ENCODE measurements at places on chromosomes 5 and 9.

DNA sequence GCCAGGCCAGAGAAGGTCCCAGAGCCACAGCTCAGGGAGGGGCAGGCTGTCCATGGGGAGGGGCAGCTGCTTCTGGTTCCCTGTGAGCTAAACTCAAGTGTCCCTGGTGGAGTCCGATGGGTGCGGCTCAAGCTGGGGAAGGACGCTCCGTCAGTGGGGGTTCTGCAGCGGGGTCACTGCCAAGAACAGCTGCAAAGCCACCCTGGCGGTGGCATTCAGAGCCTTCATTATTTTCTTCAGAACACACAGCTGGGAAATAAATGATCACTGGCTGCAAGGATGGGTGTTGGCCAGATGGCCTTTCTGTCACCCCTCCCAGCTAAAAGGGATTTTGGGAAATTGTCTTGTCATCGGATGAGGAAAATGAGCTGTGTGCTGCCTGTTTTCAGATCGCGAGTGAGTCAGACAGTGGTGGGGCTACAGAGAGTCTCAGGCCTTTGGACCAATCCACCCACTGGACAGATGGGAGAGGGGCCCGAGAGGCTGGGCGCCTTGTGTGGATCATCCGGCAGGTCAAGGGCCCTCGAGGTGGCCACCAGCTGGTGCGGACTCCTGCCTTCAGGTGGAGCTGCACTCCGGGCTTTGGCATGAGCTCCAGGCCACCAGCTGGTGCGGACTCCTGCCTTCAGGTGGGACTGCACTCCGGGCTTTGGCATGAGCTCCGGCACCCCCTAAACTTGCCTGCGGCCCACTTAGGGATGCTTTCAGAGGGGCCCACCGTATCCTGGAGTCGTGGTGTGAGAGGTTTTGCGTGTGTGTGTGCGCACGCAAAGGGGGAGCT lies 17.9 kb upstream of the GFPT2 start:
- DNase-seq: no peak

DNA sequence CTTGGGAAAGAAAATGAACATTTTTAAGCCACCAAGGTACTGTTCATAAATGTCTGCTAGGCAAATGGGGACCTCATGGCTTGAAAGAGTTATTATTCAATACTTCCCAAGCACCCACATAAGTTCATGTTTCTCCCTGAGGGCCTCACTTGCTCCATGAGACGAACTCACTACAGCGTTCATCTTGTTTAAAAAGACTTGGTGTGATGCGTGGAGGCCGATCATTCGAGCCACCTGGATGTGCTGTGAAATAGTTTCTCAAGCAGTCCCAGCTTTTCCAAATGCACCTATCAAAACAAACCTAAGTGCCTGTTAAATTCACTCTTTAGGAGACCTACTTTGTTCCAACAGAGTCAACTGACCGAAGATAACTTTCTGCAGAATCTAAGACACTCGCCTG lies 103.2 kb downstream of the LHFPL2 start:
- DNase-seq: no peak

- no peak for DNase-seq
Measured at GRCh38 chr5:172659909-172660628, 19.0 kb downstream of the NEURL1B start.

- DNase-seq: no peak
Measured at GRCh38 chr5:172548311-172548731, 92.7 kb upstream of the NEURL1B start.

- DNase-seq: no peak
Measured at GRCh38 chr9:80066931-80067330, 495.2 kb downstream of the TLE4 start.

GRCh38 chr5:118554981-118555380 lies 433.4 kb downstream of the DTWD2 start:
- DNase-seq: no peak

DNA sequence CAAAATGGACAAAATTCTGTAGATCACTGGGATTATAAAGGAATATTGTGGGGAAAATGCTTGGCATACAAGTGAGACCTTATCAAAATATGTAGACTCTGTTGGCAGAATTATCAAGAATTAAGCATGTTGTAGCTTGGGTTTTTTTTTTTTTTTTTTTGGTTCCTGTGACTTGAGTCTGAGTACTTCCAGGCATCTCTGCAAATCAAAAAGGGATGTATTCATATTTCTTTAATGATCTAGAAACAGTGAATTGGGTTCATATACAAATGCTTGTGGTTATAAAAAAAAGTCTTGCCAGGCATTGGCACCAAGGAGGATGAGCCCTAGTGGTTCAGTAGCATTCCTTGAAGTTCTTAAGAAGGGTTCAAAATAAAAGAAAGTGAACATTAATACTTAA lies 292.2 kb downstream of the ARHGAP26 start:
- DNase-seq: no peak

GRCh38 chr5:171588790-171589189 lies 169.3 kb downstream of the FGF18 start:
- no peak for DNase-seq

DNA sequence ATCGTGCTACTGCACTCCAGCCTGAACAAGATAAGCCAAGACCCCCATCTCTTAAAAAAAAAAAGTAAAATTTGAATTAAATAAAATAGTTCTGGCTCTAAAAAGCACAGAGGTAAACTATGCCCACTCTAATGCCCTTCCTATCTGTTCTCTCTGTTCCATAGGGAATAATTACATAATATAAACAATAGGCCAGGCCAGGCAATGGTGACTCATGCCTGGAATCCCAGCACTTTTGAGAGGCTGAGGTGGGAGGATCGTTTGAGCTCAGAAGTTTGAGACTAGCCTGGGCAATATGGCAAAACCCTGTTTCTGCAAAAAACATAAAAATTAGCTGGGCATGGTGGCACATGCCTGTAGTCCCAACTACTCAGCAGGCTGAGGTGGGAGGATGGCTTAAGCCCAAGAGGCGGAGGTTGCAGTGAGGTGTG lies 47.4 kb downstream of the MYO10 start:
- DNase-seq: no peak

Measured in stimulated activated CD8-positive, alpha-beta memory T cell treated with anti-CD3 and anti-CD28 coated beads, Interleukin-12 subunit alpha, Interleukin-12 subunit beta, amount 100 ng/mL, for 1 hour (primary cell).